ENCODE measurements at places on chromosomes 1 and 21. TPM values are rescaled to one million over a fixed set of nuclear protein-coding genes. Genes with fewer than 3 reads are reported as not detected.

GRCh38 chr1:117015724-117016123, 14.2 kb downstream of the CD101 start:
- no peak for DNase-seq

GRCh38 chr1:84757301-84757700, 67.0 kb upstream of the SSX2IP start:
- no peak for DNase-seq

DNA sequence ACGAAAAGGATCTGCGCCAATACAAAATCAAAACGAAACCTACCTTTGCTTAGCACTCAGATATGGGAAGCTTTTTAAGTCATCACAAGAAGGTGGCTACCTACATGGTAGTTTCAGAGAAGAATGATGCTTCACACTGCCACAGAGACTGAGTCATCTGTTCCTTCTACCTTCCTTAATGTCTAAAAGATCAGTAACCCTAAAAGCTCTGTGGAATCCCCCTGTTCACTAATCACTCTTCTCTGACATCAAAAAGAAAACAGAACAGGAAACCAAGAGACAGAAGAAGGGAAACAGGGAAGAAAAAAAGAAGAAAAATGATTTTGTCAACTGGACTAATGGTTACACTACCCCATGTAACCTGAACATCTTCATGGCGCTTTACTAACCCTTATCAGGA, 177.2 kb downstream of the SMYD3 start:
- DNase-seq: no peak

- no peak for DNase-seq
Measured at GRCh38 chr1:12453400-12454343, 164.3 kb downstream of the DHRS3 start.

Gene MYBPH
- total RNA-seq: not detected

Gene ANKRD45
- 0.33 TPM for total RNA-seq

Gene TOR1AIP1
- total RNA-seq: 117 TPM

Gene IFNGR2
- 36.0 TPM for total RNA-seq

DNA sequence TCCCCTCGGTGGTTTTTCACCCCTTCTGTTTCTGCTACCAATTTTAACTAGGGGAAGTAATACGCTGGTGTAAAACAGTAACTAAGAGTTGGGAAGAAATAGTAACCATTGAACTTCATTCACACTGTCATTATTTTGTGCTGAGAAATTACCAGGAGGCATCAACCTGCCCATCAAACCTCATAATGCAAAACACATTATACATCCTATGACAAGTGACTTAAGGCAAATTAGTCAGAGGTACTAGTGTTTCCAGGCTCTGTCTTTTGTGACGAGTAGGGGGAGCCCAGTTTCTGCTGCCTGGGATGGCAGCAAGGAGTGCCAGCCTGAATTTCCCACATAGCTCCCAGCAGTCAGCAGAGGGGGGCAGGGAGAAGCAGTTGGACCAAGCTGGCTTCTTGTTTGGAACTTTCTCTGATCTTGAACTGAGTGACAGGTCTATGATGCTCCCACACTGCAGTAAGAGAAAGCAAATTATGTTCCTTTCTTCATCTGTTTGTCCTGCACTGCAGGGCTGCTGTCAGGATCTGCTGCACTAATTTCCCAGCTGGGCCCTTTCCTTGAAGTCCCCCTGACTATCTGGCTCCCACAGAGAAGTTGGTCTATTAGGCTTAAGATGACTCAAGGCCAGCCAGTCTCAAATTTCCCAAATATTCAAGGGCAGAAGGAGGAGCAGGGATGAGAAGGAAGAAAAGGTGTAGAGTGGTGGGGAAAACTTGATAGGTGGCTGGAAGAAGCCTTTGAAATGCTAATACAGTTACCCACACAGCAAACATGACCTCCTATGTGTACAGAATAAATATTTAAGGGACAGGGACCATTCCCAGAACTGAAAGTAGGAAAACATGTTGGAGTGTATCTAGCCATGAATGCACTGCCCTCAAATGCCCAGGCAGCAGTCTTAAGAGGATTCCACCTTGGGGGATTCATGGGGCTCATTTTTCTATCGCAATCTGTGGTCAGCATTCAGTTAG, 322.8 kb downstream of the SEC16B start:
- DNase-seq: no peak

- DNase-seq: no peak
Measured at GRCh38 chr21:29080454-29080941, 7.0 kb upstream of the CCT8 start.

Gene DSCAM
- 0.55 TPM for total RNA-seq

- DNase-seq: no peak
Measured at GRCh38 chr1:145845144-145845513, 301 bp upstream of the NUDT17 start.

DNA sequence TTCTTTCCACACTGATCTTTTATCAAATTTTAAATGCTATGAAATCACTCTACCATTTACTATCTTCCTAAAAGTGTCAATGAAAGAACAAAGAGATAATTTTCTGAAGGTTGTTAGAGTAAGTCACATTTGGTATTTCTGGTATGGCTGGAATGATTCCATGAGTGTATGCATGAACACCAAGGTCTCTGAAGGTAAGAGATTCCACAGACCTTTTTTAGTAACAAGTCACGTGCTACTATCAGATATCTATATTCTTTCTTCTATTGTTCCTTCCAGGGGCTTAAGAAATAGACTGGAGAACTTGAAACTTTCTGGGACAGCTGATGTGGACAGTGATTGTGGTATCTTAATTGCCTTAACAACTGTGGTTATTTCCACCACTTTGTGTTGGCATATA, 265.0 kb downstream of the SDCCAG8 start:
- no peak for DNase-seq

DNA sequence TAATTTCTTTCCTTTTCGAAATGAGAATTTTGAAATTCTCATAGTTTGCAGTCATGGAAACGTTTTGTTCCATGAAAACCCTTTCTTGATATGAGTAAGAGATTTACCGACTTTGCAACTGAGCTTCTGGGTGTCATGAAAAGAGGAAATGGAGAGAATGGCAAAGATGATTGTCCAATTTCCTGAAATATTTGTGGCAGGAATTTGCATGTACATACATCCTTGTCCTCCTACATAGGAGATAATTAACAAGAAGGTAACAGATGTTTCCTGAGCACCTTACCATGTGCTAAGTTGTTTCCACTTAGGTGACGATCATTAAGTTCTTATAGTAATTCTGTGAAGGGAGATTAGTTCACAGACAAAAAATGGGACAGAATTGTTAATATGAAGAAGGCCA, 170.7 kb downstream of the NEGR1 start:
- DNase-seq: no peak

GRCh38 chr21:42939582-42940413, 14.4 kb upstream of the ERVH48-1 start:
- peak; percentile 95 for DNase-seq

Gene ICOSLG
- total RNA-seq: 1.1 TPM

Gene HOOK1
- 1.5 TPM for total RNA-seq

DNA sequence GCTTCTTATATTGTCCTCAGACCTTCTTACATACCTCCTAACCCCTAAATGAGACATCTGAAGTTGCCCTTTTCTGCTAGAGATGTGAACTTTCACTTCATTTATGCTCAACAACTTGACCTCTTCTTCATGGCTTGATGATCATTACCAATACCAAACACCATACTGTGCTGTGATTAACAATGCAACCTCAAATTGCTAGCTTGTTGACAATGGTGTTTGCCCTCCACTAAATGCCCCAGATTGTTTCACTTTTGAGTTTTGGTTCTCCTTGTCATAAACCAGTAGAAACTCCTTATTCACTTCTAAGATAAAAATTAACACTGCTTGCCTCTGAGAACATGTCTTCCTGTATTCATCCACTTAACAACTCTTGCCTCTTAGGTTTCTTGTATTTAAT, 5.6 kb downstream of the JAK1 start:
- no peak for DNase-seq

- DNase-seq: no peak
Measured at GRCh38 chr21:23543333-23543732, 2063.9 kb downstream of the MRPL39 start.

DNA sequence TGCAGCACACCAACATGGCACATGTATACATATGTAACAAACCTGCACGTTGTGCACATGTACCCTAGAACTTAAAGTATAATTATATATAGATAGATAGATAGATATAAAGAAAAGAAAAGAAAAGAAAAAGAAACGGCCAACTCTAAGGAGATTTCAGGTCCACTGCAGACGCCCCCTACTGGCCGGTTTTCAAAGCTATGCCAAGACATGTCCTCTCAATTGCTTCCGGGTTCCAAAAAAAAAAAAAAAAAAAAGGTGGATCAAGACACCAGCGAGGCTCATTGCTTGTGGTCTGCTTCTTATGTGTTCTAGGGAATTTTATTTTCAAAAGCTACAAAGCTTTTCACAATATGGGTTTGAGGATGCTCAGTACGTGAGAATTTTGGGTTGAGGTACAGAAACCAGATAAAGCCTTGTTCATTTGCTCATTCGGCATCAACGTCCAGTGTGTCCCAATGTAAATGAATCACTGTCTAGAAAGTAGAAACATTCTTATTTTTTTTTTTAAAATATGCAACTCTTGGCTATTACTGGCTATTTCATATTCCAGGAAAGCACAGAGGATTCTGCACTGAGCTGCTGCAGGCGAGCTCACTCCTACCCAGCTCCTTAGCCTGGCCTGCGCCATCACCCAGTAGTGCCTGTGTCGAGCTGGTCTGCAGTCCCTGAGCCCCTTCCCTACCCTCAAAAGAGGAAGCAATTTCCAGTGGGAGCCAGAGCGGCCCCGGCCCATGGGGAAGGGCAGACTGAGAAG, 643.0 kb downstream of the KIF26B start:
- no peak for DNase-seq

Data from sigmoid colon (tissue), 7 donors.